ENCODE measurements at places on chromosomes 7 and 10.

DNA sequence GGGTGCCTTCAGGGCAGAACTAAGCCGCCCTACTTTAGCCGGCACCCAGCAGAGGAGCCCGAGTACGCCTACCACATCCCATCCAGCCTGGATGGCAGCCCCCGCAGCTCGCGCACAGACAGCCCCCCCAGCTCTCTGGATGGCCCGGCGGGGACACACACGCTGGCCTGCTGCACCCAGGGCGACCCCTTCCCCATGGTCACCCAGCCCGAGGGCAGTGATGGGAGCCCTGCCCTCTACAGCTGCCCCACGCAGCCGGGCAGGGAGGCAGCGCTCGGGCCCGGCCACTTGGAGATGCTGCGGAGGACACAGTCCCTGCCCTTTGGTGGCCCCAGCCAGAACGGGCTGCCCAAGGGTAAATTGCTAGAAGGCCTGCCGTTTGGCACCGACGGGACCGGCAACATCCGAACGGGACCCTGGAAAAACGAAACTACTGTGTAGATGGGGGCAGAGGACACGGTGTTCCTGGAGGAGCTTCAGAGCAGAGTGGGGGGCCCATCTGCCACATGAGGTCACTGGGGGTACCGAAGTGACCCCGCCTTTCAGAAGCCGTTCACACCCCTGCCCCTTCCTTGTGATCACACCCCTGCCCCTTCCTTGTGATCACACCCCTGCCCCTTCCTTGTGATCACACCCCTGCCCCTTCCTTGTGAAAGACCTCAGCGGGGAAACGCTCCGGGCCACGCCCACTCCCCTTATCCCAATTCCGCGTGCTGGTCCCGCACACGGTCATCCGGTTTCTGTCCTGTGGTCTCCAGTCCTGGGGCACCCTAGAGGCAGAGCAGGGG is 30.8 kb upstream of the KNDC1 start:
- no peak for DNase-seq

- no peak for DNase-seq
These were observed 270.4 kb downstream of the HGF start for GRCh38 chr7:81499262-81500116.

DNA sequence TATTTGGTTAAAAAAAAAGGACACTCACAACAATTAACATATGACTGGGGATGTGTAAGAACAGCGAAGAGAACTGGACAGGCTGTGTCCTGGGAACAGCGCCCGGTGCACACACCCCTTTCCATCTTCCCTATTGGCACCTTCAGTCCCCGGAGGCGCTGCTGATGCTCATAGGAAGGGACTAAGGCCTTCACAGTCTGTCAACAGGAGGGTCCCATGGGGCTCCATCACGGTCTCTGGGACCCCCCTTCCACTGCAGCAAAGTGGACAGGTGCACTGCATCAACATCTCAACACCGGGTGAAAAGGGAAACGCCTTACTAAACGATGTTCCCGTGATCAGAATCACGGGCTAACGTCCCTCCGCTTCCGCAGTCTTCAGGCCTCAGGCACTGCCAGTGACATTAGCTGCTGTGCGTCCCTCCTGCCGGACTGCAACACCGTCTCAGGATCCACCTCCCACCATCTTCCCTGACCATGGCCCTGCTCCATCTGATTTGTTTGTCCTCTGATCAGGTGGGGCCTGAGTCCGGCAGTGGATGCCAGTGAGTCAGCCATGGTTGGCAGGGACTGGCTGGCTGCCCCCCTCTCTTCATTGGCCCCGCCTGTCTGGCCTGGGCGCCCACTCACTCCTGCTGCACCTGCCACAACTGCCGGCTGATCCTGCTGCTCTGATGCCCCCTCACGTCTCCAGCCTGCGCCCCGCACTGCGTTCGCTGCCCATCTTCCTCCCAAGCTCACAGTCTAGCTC is 614.7 kb downstream of the DNAJB6 start:
- DNase-seq = no peak

GRCh38 chr10:63208986-63209385 is 75.9 kb downstream of the NRBF2 start:
- DNase-seq = no peak

DNA sequence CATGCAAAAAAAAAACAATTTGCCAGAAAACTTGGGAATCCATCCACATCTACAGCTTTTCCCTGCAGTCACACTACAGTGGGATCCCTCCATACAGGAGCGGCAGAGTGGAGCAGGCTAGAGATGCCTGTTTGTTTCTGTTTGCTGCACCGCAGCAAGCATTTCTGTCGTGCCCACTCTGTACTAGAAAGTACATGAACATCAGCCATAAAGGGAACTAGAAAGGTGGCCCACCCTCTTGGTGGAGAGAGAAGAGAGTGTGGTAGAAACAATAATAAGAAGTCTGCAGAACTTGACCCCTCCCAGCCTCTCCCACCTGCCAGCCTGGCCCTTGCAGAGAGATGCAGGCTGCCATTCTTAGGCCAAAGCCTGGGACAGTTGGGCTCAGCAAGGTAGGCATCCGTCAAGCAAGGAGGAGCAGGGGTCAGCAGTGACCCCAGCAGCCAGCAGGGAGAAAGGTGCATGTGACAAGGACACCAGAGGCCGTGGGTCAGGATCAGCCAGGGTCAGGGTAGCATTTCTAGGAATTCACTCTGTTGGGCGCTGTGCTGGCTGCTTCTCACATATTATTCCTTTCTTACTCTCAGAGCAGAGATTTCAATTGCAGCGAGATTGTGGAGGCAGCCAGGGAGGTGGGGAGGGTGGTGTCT is 171.8 kb downstream of the EGFR start:
- DNase-seq = no peak

DNA sequence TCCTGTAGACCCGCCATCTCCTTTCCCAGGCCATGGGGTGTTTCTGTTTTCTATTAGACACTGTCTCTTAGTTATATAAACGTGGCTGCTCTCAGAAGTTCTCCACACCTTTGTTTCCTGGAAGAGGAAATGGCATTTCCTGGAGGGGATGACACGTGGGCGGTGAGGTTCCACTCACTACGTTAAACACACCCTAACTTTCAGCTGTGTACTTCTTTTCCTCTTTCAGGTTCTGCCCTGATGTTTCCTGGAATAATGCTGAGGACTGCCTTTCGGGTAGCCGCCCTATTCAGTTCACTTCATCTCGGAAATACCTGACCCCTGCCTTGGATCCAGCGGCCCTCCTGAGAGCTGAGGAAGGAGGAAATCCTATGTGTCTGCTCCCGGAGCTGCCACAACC is 3.4 kb upstream of the PRKCQ start:
- DNase-seq = no peak

DNA sequence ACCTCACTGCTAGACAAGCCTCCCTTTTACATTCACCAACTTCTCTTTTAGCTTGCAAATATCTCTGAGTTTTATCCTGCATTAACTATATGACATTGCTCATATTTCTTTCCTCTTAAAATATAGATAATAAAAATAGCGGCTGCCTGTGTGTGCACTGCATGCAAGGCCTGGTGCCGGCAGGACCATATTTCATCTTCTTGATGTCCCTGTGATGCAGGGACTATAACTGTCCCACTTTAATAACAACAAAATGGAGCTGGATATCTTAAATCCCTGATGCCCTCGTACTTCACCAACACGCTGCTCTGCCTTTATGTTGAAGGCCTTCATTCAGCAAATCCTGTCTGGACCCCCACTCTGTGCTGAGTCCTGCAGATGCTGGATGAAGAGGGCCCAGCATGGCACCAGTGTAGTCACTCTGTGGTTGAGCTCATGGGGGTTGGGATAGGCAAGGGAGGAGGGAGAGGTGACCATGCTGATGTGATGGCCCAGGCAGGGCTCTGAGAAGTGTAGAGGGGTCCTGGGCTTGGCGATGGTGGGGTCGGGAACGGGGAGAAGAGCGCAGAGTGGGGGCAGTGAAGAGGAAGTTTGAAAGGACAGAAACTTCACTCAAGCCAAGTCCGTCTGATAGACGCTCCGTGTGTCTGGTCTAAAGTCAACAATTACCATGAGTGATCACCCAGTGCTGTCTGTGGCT is 40.4 kb downstream of the C10orf90 start:
- no peak for DNase-seq

DNA sequence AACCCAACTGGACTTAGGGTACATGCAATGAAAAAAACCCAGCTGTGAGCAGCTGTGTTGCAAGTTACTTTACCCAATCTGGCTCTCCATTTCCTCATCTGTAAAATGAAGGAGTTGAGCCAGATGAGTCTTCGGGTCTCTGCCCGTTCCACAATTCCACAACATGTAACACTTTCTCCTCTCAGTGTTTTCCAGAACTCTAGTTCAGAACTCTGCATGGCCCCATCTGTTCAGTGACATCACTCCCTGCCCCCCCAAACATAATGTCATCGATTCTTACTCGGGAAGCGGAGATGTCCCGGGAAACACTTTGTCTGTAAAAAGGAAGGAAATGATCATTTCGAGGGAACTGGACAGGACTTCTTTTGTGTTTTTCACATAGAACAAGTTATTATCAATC is 2.5 kb downstream of the SH3PXD2A start:
- no peak for DNase-seq

DNA sequence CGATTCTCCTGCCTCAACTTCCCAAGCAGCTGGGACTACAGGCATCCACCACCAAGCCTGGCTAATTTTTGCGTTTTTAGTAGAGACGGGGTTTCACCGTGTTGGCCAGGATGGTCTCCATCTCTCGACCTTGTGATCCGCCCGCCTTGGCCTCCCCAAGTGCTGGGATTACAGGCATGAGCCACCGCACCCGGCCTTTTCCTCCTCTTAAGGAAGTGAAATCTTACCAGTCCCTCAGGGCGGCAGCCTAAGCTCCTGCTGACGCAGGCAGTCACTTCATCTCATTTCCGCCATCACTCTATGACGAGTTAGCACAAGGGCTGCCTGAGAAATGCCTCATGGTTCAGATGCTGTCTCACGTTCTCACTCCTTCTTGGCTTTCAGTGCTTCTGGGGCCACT is 246.0 kb upstream of the SHH start:
- no peak for DNase-seq

DNA sequence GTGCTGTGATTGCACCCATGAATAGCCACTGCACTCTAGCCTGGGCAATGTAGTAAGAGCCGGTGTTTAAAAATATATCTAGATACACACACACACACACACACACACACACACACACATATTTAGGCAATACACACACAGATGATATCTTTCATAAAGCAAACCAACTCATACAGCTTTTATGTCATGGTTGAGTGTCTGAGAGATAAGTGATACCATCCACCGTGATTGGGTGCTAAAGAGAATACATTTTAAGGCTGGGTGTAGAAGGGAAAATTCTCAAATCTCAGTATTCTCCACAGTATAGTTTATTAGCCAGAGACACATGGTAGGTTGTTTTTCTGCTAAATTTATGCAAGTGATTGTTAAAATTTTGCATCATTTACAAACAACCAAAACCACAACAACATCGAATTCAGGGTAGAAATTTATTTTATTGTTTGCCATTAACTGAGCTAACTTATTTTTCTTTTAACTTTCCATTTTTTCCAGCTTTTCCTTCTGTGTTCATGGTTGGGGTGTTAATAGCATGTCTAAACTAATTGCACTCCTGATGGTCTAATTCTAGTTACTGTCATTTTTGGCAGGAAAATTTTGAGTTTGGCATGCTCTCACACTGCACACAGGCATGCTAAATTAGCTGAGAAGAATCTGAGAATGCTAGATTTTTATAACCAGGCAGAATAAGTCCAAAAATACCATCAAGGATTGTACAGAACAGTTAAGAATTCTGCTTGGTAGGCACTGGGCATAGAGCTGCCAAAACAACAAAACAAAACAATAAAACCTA is 57.9 kb upstream of the SYPL1 start:
- no peak for DNase-seq

- DNase-seq = no peak
These were observed 44.8 kb downstream of the SDK1 start for GRCh38 chr7:3345699-3346481.

GRCh38 chr7:28957751-28958234 is 337 bp downstream of the TRIL start:
- DNase-seq = no peak

DNA sequence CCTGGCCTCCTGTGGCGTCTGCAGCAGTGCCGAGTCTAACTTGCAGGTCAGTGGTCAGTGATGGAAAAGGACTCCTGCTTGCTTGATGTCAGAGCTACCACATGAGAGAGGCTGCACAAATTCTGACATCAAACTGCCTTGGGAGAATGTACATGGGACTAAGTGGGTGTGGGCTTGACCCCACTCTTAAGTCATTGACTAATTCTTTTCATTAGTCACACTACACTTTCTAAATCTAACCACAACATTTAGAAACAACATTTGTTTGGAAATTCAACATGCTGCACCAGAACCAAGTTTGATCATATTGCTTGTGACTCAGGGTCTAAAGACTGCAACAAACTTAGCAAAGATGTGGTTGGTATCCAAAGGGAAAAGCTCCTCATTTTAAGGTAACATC is 24.4 kb upstream of the CDC14C start:
- no peak for DNase-seq

- DNase-seq = no peak
These were observed 26.8 kb downstream of the TACR2 start for GRCh38 chr10:69389827-69390490.

- DNase-seq = no peak
These were observed 6.6 kb downstream of the PDIA4 start for GRCh38 chr7:149021725-149022062.

DNA sequence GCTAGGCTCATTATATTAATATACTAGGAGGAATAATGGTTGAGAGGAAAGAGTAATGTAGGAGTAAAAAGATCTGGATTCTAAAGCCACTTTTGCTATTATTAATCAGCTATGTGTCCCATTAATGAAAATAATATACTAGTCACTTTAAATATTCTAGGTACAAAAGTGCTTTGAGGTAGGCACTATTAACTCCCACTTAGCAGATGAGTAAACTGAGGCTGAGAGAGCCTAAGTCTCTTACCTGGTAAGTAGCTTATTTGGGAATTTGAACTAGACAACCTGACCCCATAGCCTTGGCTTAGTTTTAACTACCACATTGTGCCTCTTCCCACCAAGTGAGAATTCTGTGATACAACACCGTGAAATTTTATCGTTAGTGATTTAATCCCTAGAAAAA is 6.0 kb downstream of the ARMC10 start:
- DNase-seq = no peak

- DNase-seq = no peak
These were observed 597 bp downstream of the ZNF277 start for GRCh38 chr7:112206991-112207592.

DNA sequence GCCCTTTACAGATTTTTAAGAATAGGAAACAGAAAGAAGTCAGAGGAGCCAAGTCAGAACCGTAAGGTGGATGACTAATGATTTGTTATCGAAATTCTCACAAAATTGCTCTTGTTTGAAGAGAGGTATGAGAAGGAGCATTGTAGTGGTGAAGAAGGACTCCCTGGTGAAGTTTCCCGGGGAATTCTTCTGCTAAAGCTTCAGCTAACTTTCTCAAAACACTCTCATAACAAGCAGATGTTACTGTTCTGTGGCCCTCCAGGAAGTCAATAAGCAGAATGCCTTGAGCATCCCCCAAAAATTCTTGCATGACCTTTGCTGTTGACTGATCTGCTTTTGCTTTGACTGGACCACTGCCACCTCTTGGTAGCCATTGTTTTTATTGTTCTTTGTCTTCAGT is 152.9 kb downstream of the HGF start:
- no peak for DNase-seq

DNA sequence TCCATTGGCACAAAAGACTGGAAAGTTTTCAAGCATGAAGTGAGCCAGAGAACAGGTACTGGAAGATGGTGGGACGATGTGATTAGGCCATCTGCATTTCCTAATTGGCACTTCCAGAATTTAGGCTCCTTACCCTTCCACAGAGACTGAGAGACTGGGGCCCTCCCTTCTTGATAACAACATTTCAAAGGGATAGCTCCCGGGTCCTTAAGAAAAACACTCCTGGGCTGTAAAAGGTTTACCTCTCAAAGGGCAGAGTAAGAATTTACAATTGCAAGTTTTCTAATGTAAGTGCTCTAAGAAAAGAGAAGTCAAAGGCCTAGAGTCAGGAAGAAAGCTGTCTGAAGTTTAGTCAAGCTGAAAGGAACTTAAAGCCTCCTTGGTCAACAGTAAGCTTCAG is 559.5 kb upstream of the C7orf33 start:
- DNase-seq = no peak
